ENCODE measurements at places on chromosomes 2 and 18.

GRCh38 chr2:189836644-189837043 is 52.4 kb downstream of the PMS1 start:
- no peak for DNase-seq

GRCh38 chr2:70822843-70823242 is 2.4 kb upstream of the CLEC4F start:
- no peak for DNase-seq

DNA sequence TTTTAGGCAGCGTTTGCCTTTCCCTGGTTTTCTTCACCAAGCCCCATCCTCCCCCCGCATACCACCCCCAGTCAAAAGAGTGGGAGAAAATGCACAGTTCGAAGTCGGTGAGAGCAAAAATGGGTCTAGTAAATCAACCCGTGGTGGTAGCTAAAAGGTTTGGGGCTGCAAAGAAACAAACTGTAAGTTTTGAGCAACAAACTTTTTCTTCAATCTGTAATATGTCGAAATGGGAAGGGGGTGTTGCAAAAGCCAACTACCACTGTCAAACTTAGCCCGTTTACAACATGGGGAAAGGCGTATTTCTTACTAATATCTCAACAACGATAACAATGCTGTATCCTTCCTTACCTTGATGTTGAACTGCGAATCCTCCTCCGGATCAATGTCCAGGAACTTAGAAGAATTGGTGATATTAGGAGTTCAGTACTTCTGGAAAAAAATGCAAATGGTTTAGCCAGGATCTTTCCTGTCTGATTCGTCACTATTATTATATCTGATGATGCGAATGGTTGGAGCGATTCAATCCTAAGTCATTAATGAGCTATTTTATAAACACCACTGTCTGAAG is 2.4 kb upstream of the SATB2 start:
- peak; percentile 32 for DNase-seq

GRCh38 chr2:176599796-176600485 is 330.7 kb downstream of the MTX2 start:
- DNase-seq: no peak

- no peak for DNase-seq
These were observed 339.1 kb downstream of the SOX11 start for GRCh38 chr2:6031200-6031867.

GRCh38 chr2:47236503-47237215 is 81.6 kb upstream of the STPG4 start:
- no peak for DNase-seq

DNA sequence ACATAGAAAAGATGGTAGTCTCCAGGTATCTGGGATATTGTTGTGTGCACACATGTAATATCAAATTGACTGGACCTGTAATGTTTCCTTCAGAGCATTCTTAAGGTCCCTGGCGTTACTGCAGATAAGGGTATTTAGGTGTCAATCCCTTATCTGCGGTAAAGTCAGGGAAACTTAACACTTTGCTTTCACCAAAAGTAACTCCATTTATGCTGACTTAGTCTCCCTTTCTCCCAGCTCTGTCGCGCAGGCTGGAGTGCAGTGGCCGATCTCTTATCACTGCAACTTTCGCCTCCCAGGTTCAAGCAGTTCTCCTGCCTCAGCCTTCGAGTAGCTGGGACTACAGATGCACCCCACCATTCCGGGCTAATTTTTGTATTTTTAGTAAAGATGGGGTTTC is 1.8 kb downstream of the CNNM3 start:
- DNase-seq: no peak

- no peak for DNase-seq
These were observed 95.4 kb upstream of the OTOS start for GRCh38 chr2:240235811-240236210.
